ENCODE measurements at places on chromosomes 16 and 17. TPM values are rescaled to one million over a fixed set of nuclear protein-coding genes. Genes with fewer than 3 reads are reported as not detected.

The TRAF7 gene
- 76.1 TPM for total RNA-seq

GRCh38 chr16:64254443-64255367, 867.2 kb downstream of the CDH11 start:
- DNase-seq: no peak

GRCh38 chr16:31711344-31711845, 162.2 kb upstream of the ZNF267 start:
- DNase-seq: no peak

The NPW gene
- not detected for total RNA-seq

All from G401 (cell line).